ENCODE measurements at places on chromosomes 4 and X.

- DNase-seq: no peak
Observed at GRCh38 chr4:139809757-139810140, 144.1 kb downstream of the MGST2 start.

- no peak for DNase-seq
Observed at GRCh38 chr4:14652522-14652921, 349.8 kb upstream of the CPEB2 start.

DNA sequence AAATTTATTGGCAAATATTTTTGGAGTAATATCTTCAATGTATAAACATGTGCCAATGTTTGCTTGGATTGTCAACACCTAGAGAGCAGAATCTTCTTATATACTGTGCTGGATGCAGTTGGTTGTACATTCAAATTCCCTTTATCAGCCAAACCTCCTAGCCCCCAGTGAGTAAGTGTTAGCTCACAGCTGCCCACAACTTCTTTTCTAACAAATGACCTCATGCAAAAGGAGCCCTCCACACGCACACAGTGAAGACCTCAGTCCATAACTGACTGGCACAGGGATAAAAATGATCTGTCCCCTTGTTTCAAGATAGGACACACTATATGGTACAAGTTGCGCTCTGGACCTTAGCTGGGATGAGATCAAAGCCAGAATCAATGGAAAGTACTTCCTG lies 458.0 kb upstream of the NWD2 start:
- no peak for DNase-seq

DNA sequence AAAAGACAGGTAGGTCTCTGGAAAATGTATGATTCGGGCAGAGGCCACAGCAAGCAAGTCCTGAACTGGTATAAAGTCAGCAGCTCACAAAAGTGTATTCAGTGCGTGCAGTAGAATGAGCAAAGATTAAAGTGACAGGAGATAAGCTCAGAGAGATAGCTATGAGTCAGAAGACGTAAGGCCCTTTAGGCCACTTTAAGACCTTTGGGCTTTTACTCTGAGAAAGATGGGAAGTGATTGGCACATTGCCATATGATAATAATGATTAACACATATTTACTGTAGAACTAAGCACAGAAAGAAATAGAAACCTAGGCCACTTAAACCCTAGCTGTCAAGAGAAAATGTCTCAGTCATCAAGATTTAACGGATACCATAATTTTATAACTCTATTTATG lies 51.7 kb downstream of the TBCK start:
- no peak for DNase-seq

GRCh38 chr4:152221816-152222516 lies 313.9 kb downstream of the FBXW7 start:
- DNase-seq: no peak

DNA sequence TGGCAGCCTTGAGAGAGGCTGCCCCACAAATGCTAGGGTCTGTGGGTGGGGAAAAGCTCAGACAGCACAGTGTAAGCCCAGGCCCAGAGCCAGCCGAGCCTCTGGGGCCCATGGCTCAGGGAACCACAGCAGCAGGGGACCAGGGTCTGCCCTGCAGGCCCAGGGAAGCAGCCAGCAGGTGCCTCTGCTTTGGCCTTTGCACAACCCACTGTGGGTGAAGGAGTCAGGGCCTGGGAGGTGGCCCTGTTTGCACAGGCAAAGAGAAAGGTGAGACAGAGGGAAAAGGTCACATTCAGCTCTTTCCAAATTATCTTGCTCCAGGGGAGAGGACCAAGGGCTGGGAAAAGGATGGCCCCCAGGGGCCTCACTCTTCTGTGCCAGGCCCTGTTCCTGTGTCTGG lies 8.7 kb downstream of the PNMA6F start:
- no peak for DNase-seq

GRCh38 chrX:154058214-154058997 lies 38.7 kb upstream of the IRAK1 start:
- no peak for DNase-seq

DNA sequence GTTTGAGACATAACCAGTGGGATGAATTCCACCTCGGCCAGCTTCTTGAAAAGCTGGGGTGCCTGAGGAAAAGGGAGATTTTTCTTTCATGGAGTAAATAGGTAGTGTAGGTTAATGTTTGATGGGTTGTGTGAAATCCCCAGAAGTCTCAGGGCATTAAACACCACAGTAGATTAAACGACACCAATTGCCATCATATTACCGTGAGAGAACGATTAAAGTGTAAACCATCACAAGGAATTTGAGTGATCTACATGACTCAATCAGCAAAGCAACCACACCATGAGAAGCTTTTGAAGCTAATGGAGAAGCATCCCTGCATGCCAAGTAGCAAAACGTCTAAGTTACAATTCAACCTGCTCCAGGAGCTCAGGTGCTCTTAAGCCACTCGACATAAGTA lies 322.5 kb upstream of the GATB start:
- DNase-seq: no peak

- no peak for DNase-seq
Observed at GRCh38 chr4:156606554-156607477, 364.8 kb downstream of the PDGFC start.

DNA sequence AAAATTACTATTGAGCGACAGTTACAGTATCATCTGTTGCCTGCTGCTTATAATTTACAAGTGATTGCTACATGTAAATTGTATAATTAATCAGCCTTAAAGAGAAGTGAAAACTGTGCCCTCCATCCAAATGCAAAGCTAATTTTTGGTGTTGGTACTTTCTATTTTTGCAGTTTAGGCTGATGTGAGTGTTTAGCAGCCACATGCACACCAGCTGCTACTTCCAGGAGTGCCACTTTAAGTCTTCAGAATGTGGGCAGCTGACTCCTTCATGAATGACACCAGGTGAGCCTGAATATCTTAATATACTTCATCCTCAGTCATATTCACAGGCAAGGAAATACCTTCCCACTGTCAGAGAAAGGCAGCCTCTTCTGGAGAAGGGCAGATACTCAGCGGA lies 149.8 kb upstream of the RASGEF1B start:
- DNase-seq: no peak

DNA sequence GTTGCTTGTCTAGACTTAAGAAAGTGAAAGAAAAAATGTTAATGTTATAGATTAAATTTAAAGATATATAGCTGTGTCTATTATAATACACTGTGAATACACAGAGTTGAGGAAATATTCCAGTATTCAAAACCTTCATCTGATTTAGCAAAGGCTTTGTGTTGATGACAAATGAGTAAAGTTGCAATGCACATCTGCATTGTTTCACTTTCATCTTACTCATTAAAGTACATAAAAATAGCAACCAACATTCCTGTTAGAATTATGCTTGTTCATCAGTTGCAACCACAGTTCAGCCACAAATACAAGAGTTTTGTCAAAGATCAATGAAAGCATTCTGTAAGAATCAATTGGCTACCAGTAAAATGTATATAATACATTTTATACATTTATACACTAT lies 346.4 kb upstream of the SLC7A11 start:
- DNase-seq: no peak

GRCh38 chr4:182738283-182739047 lies 178.7 kb downstream of the DCTD start:
- DNase-seq: no peak

GRCh38 chr4:41436419-41436818 lies 101.5 kb upstream of the LIMCH1 start:
- DNase-seq: no peak

GRCh38 chr4:98779088-98779487 lies 120.7 kb upstream of the TSPAN5 start:
- DNase-seq: no peak

- DNase-seq: no peak
Observed at GRCh38 chr4:7134737-7135388, 57.5 kb upstream of the SORCS2 start.

Data from iPS DF 6.9 (cell line).